MG63 (cell line): ENCODE measurements at places on chromosomes 3 and 15. TPM values are rescaled to one million over a fixed set of nuclear protein-coding genes. Genes with fewer than 3 reads are reported as not detected.
A peak's percentile ranks its signal among the peaks of the same experiment; 100 is the strongest.

GRCh38 chr15:80788536-80788935, 9.4 kb downstream of the CEMIP start:
- DNase-seq: peak; percentile 48

GRCh38 chr15:97966924-97967620, 6.6 kb downstream of the ARRDC4 start:
- no peak for DNase-seq

DNA sequence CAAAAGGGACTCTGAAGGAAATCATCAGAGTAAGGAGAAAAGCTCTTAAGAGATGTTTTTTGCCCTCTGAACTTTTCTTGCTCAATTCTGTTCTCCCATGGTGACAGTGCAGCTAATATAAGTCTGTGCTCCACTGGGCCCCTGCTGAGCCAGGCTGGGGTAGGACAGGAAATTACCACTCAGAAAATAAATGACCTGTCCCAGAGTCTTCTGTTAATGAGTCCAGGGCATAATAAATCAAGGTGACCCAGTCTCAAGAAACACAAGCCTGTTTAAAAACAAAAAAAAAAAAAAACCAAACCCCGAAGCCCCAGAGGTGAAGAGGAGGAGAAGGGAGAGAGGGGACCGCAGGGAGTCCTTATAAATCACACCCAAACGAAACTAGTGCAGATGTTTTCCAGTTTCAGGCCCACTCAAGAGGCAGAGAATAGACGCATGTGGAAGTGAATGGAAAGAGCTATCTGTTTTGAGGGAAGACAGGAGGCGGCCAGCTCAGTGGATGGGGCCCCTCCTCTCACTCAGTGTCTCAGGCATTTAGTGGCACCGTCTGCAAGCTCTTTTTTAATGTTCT, 59.8 kb upstream of the BOC start:
- DNase-seq: no peak

GOLGA6D gene
- not detected in 2 replicates for total RNA-seq

NTRK3 gene
- total RNA-seq: 4.0 TPM in 1 of 2 replicates, not detected in the other

LIPC gene
- total RNA-seq: 0.16 TPM in 1 of 2 replicates, not detected in the other

SNRPN gene
- 1.7 and 4.2 TPM in 2 replicates for total RNA-seq

DNA sequence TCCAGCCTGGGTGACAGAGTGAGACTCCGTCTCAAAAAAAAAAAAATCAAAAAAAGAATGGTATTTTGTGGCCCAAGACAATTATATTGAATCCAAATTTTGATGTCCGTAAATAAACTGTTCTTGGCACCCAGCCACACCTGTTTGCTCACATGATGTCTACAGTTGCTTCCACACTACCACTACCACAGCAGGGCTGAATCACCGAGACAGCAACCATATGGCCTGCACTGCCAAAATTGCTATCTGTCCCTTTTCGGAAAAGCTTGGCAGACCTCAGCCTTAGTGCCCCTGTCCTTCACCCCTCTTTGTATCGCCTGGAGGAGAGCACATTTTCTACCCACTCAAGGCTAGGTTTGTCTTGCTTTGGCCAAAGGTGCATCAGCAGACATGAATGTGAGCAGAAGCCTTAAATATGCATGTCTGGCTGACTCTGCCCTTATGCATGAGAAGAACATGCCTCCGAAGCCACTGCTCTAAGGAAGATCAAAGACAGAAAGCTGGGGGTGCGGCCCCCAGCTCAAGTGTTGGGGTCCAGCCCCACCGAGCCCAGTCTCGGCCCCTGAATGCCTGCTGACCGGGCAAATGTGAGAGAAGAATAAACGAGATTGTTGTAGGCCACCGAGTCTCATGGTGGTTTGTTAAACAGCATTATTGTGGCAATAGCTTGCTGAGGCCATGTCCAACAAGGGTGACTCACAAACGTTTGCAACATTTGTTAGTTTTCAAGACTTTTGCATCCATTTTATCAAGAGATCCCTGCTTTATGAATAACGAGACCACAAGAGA, 108.1 kb downstream of the TPRA1 start:
- DNase-seq: no peak

DNA sequence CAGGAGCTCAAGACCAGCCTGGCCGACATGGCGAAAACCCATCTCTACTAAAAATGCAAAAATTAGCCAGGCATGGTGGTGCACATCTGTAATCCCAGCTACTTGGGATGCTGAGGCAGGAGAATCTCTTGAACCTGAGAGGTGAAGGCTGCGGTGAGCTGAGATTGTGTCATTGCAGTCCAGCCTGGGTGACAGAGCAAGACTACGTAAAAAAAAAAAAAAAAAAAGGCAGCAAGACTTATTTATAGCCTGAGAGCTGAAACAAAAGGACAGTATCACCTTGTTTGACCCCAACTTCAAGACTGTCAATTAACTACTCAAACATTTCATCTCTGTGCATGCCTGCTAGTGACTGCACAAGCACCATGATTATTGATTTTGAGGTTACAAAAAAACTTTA, 478.9 kb upstream of the GBE1 start:
- DNase-seq: no peak

SLCO2A1 gene
- total RNA-seq: 0.02 and 0.72 TPM in 2 replicates

- no peak for DNase-seq
Measured at GRCh38 chr3:116077059-116077458, 368.2 kb downstream of the LSAMP start.

DNA sequence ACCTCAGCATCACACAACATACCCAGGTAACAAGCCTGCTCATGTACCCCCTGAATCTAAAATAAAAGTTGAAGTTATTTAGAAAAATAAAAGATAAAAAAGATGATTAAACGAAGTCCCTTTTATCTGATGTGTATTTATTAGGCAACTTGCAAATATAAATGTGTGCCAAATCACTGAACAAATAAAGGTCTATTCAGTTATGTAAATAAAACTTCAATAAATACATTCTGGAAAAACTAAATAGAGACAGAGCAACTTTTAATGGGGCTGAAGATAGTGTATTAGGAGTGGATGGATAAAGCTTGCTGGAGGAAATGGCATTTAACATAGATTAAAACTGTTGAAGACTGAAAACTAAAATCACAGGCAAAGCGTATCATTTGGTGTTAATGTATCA, 678.0 kb upstream of the GRM7 start:
- DNase-seq: no peak

- DNase-seq: no peak
Measured at GRCh38 chr3:101230618-101231017, 89.8 kb downstream of the IMPG2 start.

- no peak for DNase-seq
Measured at GRCh38 chr3:133457465-133458067, 57.7 kb downstream of the BFSP2 start.

DNA sequence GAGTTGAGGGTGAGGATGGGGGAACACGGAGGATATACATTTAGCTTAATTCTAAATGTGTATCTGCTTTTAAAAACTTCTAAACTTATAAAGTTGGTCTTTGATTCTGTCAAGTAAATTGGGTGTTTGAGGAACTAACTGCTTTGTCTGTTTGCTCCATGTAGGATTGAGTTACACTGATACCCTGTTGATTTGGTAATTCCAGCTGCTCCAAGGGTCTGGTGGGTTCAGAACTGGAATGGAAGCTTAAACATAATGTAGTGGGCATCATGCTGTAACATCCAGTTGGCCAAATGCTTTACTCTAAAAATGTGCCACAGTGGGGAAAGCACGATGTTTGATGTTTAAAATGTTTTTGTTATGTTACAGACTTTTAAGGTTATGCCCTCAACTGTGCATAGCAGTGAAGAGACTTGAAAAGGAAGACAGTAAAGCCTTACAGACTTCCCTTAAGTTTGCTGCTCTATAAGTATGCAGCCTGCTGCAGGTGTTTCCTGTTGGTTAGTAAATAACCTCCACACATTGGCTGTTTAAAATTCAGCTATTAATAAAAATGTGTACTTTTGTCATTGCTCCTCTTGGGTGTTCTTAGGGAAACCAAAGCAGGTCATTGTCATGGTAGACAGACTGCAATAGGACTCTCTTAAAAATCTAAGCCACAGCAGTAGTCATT, 5.9 kb upstream of the EDEM1 start:
- no peak for DNase-seq

DNA sequence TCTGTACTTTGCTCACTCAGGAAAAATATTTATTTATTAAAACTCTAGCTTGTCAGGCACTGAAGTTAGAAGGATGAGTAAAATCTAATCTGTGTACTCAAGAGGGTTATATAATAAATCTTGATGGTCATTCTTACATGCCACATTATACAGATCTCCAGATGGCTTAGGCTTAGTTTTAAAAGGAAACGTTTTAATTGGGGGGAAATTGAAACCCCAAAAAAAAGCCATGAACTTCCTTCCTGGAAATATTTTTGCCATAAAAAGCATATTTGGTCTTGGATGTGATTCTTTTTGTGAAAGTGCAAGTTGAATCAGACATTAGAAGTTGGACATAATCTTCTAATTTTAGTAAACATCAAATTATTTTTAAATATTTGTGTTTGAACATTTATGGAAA, 6.0 kb downstream of the SENP8 start:
- DNase-seq: no peak

DUOX2 gene
- not detected in 2 replicates for total RNA-seq

SEMA5B gene
- not detected in 2 replicates for total RNA-seq

- DNase-seq: no peak
Measured at GRCh38 chr15:41011055-41011815, 58.0 kb downstream of the CHAC1 start.

GRCh38 chr3:177813322-177813721, 616.0 kb upstream of the TBL1XR1 start:
- no peak for DNase-seq

DNA sequence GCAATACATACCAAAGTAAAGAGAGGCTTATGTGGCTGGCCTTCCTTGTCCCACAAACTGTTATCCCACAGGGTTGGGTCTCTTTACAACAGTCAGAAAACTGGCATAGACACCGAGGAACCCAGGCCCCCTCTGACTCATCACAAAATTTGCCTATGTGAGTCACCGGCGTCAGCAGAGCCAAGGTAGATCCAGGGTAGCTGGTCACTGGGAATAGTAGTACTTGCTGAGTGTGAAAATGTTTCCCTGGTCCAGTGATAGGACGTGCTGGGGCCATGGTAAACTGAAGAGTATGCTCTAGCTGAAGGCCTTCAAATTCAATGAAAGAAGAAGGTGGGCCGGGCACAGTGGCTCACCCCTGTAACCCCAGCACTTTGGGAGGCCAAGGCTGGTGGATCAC, 27.1 kb upstream of the SKIL start:
- DNase-seq: peak; percentile 93

DNA sequence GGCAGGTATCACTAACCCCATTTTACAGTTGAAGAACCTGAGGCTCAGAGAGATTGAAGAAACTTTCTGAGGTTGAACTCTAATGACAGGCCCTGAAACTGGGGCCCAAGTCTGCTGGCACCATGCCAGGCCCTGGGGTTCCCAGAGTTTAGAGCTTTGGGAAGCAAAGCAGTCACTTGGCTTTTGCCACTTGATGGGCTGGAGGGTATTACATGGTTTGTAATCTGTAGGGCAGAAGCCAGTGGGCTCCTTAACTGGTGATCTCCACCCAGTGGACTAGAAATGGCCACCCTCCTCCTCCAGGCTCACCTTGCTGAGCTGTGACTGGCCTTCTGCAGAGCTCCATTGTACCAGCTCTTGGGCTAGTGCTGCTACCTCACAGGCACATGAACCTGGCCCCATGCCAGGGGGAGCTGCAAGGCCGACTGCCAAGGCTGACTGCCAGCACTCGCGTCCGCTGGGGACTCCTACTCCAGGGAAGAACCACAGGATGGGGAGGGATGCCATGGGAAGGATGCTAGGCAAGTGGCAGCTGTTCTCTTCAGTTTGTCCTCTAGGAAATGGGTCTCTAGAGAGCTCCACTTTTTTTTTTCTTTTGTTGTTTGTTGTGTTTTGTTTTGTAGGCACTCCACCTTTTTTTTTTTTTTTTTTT, 104.8 kb downstream of the ETFA start:
- DNase-seq: peak; percentile 89

DNA sequence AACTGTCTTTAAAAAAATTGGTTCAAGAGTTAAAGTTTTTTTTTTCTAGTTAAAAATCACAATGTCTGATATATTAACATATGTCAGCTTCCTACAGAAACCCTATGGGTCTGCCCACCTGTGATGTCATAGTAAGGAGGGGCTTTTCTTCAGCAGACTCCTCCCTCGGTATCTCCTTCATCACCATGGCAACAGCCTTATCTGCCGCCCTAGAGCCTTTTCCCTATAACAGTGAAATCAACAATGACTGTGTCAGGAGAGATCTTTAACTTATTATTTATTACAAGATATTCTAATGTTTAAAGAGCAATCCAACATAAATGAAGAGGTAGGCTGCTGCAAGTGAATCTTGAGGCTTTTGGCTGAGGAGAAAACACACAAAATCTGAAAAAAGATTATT, 138.7 kb downstream of the PEX5L start:
- peak; percentile 40 for DNase-seq

DNA sequence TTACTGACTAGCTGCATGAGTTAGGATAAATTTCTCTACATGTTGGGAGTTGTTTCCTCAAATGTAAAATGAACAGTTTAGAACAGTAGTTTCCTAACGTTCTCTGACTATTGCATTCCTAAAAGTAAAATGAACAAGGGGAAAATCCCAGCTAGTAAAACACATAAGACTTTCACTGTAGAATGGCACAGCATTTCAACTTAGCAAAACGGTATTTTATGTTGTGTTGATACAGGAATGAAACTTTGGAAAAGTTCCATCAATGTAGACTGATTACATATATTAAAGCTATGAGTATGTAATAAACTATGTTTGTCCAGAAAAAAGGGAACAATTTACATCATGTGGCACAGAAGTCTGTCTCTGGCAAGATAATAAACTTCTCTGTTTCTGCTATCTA, 297.4 kb upstream of the EPHA3 start:
- no peak for DNase-seq

GRCh38 chr15:88487796-88488523, 20.5 kb downstream of the MRPS11 start:
- DNase-seq: no peak

ADAMTS17 gene
- 3.8 TPM in 1 of 2 replicates, not detected in the other for total RNA-seq

EFCC1 gene
- not detected in 2 replicates for total RNA-seq

TRPM1 gene
- not detected in 2 replicates for total RNA-seq

DNA sequence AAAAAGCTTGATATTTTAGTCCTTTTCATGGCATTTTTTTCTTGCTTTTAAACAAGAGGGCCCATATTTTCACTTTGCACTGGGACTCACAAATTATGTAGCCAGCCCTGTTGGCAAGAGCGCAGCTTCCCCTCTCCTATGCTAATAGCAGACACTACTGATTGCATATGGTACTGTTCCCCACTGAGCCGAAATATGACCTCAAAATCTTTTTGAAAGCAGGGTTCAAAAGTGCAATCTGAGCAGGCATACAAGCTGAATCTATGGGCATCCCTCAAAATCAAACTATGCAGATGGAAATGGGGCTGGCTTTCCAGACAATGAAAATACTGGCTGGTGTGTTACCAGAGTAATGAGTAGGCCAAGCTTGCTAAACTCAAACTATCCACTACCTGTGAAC, 225.2 kb upstream of the SETMAR start:
- no peak for DNase-seq

PARP6 gene
- 16.3 and 28.4 TPM in 2 replicates for total RNA-seq

- no peak for DNase-seq
Measured at GRCh38 chr15:61794881-61795280, 265.4 kb downstream of the VPS13C start.

DNA sequence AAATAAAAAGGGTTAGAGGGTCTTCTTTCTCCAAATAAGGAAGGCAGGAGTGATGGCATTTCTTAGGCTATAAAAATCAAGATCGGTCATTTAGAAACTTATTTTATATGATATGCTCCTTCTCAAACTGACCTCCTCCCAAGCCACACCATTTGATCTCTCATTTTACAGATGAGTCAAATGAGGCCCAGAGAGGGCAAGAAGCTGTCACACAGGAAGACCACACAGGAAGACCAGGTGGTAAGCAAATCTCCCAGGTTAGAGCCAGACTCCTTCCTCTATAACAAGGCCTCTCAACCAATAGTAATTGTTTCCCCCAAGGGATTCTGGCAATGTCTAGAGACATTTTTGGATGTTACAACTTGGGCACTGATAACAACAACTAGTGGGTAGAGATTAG, 13.8 kb downstream of the TLE3 start:
- DNase-seq: no peak
